ENCODE measurements at places on chromosomes 13 and 19.

GRCh38 chr19:18848878-18849661 lies 17.3 kb downstream of the UPF1 start:
- no peak for DNase-seq

- DNase-seq: no peak
These were observed 36.1 kb upstream of the KLF2 start for GRCh38 chr19:16288544-16288943.

DNA sequence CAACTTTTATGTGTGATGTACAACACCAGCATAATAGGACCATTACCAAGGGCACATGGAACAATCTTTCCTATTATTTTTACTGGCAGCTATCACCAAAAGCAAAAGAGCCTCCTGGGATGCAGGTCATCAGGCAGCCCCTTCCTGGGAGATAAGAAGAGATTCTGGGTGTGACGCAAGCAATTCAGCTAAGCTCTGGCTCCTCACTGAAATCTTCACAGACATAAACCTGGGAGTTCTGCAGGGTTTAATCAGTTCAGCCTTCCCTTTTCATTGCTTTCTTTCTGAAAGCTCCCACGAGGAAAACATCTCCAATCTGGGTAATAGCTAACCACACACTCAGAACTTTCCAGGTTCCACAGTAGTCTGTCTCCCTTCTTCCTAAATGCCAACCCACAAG lies 341.1 kb downstream of the ENOX1 start:
- DNase-seq: no peak

- DNase-seq: no peak
These were observed 122.6 kb upstream of the SLC10A2 start for GRCh38 chr13:103188713-103189326.

- DNase-seq: no peak
These were observed 4.6 kb downstream of the EPN1 start for GRCh38 chr19:55679343-55680257.

DNA sequence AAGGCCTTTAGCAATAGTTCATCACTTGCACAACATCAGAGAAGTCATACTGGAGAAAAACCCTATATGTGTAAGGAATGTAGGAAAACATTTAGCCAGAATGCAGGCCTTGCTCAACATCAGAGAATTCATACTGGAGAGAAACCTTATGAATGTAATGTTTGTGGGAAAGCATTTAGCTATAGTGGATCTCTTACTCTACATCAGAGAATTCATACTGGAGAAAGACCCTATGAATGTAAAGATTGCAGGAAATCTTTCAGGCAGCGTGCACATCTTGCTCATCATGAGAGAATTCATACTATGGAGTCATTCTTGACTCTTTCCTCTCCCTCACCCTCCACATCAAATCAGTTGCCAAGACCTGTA lies 19.8 kb downstream of the ZNF583 start:
- no peak for DNase-seq

- no peak for DNase-seq
These were observed 45.4 kb downstream of the PEPD start for GRCh38 chr19:33476151-33476707.

- DNase-seq: no peak
These were observed 6.0 kb upstream of the CYP4F12 start for GRCh38 chr19:15666883-15667282.

DNA sequence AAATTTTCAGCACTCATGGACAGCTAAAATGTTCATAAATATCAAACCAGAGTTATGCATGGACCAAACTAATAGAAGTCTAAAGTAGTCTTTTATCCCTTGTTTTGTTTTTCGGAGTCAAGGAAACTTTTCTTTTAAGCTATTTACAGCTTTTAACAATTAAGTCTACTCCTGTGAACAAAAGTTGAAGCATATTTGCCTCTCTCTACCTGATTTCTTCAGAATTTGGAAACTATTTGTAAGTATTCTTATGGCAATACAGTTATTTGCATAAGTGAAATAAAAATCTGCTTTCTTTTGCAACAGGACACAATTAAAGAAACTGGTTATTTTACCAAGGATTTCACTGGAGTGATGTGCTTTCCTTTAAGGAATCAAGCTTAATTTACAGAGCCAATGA lies 47.1 kb upstream of the ANKRD10 start:
- DNase-seq: no peak

DNA sequence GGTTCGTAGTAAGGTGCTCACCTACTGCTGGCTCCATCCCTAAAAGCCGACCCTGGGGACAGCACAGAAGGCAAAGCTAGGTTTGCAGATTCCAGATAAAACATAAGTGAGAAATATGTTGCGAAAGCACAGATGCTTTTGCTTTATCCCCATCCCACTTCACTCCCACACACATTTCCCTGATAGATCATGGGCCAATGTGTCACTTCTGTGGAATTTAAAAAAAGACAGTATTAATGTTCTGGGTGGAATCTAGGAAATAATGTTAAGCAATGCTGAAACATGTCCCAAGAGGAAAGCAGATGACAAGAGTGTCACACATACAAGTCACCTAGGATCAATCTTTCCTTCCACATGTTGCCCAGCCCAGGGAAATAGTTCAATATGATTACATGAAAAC lies 661.0 kb upstream of the MIR17HG start:
- DNase-seq: no peak

- DNase-seq: peak; percentile 39
These were observed 6.0 kb upstream of the PRR19 start for GRCh38 chr19:42295831-42296525.

DNA sequence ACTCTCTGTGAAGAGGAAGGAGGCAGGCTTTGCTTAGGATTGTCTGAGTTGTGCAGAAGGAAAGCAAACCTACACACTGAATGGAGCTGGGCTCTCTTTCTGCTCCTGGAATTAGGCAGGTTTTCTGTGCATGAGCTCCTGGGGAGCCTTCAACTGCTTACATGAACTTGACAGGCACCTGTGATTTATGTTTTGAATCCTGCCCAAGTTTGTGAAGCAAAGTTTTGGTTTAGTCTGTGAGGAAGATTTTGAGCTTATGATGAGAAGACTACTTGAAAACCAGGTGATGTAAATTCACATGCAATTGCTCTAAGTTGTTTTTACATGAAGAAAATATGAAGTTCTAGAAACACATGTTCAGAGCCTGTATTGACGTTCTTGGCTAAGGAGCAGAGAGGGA lies 109.0 kb downstream of the SLAIN1 start:
- no peak for DNase-seq

DNA sequence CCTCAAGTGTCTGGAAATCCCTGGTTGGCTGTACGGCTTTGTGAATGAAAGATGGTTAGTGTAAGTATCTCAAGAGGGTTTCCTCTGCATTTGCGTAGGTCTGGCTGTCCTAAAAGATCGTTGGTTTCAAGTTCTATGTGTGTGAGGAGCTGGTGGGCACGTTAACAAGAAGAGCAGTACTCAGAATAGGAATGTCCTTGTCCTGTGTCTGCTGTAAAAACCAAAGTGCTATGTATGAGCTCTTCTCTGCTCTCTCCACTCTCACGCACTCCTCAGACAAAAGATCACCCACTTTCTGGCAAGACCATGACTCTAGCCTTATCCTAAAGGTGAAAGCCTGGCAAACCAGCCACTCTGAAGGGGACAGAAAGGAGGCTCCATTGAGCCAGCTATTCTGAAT lies 39.1 kb downstream of the USP12 start:
- no peak for DNase-seq

GRCh38 chr13:44117351-44117750 lies 237.6 kb downstream of the LACC1 start:
- DNase-seq: no peak

GRCh38 chr19:20162821-20163220 lies 4.2 kb upstream of the ZNF486 start:
- DNase-seq: no peak

DNA sequence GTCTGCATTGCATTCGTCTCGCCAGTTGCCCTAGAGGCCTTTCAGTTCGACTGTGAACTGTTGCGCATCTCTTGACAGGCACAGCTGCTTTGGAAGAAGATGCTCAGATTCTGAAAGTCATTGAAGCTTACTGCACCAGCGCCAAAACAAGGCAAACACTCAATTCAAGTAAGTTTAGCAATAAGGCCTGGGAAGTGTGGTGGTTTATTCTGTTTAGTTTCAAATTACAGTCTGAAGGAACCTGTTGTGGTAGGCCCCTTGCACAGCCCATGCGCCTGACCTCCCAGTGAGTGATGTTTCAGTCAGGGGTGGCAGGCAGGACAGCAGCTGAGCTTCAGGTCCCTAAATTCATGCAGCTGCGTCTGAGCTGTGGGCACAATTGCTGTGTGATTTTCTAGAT lies 32.2 kb upstream of the TEX29 start:
- DNase-seq: no peak

GRCh38 chr13:26895081-26895807 lies 134.7 kb upstream of the GPR12 start:
- DNase-seq: no peak

- peak; percentile 24 for DNase-seq
These were observed 9.8 kb upstream of the DPF1 start for GRCh38 chr19:38233740-38234251.

DNA sequence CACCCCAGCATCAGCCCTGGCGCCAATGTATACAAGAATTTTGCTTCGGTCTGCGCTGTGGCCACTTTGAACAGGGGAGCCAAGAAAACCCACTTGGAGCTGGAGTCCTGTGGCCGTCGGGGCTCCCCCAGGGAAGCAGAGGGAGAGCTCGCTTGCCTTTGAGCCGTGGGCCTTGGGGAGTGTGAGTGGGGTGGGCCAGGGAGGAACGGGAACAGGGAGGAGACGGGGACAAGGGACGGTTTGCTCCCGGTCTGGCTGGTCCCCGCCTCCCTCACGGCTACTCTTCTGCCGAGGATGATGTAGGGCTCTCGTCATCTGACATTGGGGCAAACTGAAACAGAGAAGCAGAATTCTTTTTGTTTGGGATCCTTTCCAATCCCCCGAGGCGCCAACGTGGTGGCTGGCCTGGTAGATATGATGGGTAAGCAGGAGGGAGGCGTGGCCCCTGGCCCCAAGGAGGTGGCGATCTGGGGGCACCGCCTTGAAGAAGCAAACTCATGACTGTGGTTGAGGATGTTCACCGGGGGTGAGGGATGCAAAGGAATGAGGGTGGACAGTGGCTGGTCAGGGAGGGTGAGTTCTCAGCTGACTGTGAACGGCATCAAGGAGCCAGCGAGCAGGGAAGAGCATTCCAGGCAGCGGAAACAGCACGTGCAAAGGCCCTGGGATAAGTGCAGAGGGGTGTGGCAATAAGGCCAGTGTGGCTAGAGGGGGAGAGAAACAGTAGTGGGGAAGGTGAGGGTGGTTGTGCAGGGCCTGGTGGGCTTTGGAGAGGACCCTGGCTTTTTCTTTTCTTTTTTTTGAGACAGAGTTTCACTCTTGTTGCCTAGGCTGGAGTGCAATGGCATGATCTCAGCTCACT lies 10.9 kb upstream of the SPC24 start:
- DNase-seq: no peak

DNA sequence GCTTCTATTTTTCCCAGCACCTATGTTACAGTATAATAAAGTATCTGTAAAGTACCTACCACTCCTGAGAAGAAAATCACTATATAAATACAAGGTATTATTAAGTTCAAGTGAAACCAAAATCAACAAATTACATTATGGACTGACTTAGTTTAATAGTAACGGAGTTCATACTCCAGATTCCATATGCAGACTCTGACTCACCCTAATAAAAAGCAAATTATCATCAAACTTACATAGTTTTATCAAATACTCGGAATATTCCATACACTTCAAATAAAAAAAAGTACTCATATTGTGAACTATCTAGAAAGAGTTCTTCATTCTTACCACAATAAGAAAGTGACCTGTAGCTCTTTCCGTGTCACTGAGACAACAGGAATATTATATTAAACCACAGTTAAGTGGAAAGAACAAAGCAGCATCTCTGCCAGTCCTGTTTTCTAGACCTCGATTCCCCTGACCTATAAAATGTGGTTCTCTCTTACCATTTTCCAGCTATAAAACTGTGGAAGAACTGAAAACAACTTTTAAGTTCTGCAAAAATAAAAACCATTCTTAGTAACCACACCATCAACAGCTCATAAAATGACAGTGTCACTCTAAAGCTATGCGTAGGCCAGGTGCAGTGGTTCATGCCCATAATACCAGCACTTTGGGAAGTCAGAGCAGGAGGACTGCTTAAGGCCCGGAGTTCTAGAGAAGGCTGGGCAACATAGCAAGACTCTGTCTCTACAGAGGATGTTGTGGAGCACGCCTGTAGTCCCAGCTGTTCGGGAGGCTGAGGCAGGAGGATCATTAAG lies 42.6 kb downstream of the USP12 start:
- DNase-seq: no peak

GRCh38 chr13:29067306-29067945 lies 247.3 kb downstream of the MTUS2 start:
- no peak for DNase-seq

GRCh38 chr13:51495316-51495715 lies 42.5 kb upstream of the INTS6 start:
- no peak for DNase-seq

- no peak for DNase-seq
These were observed 917.6 kb downstream of the PCDH9 start for GRCh38 chr13:66312312-66313087.

GRCh38 chr13:110301083-110301482 lies 5.9 kb downstream of the COL4A1 start:
- no peak for DNase-seq

DNA sequence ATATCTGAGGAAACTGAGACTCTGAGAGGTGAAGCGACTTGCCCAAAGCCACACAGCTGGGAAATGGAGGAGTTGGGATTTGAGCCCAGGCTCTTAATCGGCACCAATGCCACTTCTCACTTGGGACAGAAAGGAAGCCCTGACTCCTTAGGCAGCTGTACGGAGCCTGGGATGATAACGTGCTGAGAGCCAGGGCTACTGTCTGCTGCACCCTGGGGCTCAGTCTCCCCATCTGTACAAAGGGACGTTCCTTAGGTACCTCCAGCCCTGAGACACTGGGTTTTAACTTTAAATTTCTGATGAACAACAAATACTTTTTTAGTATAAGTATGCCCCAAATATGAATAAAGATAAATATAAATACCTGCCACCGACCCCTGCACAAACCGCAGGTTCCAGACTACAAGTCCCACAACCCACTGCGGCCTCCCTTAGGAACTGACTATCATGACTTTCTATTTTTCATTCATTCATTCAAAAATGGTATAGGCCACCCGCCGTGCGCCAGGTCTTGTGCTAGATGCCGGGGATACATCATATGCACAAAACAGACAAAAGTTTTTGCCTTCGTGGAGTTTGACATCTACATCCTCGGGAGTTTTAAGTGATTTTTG lies 776 bp upstream of the NCLN start:
- no peak for DNase-seq

- DNase-seq: no peak
These were observed 9.8 kb upstream of the SIGLEC12 start for GRCh38 chr19:51511353-51511752.

- no peak for DNase-seq
These were observed 611 bp upstream of the LRFN1 start for GRCh38 chr19:39321117-39321831.

All from NCI-H2107 (cell line).